Renal cortex interstitium (tissue), 15 donors: ENCODE measurements at places on chromosomes 13 and 19. TPM values are rescaled to one million over a fixed set of nuclear protein-coding genes. Genes with fewer than 3 reads are reported as not detected.

CD22 gene
- 10.7 TPM for polyA plus RNA-seq

GATAD2A gene
- polyA plus RNA-seq, result 46.4 TPM

- no peak for DNase-seq
These were observed 16.7 kb downstream of the FAM216B start for GRCh38 chr13:42798118-42798517.

DNA sequence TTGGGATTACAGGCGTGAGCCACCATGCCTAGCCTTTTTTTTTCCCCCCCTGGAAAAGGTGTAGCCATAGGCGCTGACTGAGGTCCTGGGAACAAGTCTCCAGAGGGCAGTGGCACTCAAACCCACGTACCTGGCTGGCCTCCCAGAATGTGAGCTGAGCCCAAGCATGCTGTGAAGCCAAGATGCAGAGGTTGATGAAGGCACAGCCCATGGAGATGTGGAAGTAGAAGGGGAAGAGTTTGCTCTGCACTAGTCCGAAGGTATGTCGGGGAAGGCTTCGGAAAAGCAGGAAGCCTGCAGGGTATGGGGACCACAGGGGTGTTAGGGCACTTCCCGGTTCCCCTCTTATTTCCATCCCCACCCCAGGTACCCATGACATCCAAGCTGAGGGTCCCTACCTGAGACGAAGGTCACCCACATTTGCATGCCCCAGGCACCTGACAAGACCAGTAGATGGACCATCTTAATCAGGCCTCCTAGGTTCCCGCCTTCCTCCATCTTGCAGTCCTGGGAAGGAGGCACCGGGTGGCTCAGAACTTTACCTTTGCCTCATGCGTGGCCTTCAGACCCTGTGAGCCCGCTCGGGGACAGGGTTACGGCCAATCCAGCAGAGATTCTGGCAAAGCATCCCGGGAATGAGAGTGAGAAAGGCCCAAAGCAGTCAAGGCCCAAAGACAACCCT is 805 bp downstream of the TMEM205 start:
- DNase-seq, result no peak

DNA sequence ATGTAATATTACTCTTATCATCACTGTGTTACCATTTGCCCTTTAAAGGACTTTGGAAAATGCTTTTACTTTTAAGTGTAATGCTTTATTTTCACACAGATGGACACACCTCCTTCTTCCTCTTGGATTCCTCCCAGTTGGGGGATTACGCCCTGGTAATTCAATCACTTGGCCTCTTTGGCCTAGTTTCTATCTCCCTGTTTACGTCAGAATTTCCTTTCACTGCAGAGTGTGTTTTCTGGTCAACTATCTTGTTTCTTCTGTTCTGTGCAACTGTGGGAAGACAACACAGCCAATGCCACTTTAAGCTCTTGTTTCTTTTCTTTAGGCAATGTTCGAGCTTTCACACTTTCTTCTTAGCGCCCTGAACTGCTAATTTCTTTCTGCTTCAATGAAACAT is 257.3 kb upstream of the MAB21L1 start:
- no peak for DNase-seq

DNA sequence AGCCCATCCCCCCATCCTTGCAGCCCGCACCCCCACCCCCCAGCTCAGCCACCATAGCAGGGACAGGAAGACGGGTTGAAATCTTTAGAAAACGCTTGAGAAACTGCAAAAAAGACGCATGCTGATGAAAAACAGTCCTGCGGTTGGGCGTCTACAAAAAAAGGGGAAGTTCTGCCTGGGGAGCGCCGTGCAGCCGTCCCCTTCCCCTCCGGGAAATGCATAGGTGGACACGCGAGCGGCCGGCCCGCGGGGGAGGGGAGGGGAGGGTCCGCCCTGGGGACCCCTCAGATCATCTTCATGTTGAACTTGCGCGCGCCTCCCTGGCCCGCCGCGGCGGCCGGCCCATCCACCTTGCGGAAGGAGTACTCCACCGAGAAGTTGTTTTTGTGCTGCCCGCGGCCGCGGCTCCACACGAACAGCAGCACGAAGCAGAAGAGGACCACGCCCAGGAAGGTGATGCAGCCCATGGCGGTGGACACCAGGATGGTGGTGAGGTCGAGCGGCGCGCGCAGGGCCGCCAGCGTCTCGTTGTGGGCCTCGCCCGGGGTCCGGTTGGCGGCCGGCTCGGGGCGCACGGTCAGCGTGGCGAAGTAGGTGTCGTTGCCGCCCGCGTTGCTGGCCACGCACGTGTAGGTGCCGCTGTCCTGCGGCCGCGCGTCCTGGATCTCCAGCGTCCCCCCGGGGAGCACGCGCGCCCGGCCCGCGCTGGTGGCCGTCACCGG is 7.9 kb upstream of the PEAK3 start:
- no peak for DNase-seq

DNA sequence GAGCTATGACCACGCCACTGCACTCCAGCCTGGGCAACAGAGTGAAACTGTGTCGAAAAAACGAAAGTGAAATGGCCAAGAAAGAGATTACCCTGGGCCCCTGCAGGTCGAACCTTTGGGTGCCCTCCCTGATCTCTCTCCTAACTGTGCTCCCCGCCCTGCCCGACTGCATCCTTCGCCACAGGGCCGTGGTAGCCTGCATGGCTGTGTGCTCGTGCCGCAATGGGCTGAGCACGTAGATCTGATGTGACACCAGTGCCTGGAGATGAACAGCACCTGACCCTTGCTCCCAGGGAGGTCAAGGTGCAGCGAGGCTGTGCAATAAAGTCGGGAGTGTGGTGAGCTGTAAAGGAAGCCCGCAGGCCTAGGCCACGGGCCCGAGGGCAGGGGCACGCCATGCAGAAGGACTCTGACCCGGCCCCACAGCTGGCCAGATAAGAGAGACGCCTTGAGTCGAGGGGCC is 60.2 kb downstream of the PEX11G start:
- no peak for DNase-seq

GRCh38 chr19:29680937-29681336 is 15.7 kb downstream of the PLEKHF1 start:
- DNase-seq, result no peak

GRCh38 chr19:43560687-43561086 is 14.6 kb downstream of the XRCC1 start:
- no peak for DNase-seq

GRCh38 chr19:45782162-45782691 is at the start of gene DMPK:
Gene DMPK (minus strand): TSS chr19:45782490. CDS start chr19:45782352, 138 bp downstream.
- no peak for DNase-seq

GRCh38 chr13:26599403-26599802 is 41.9 kb downstream of the WASF3 start:
- no peak for DNase-seq

DNA sequence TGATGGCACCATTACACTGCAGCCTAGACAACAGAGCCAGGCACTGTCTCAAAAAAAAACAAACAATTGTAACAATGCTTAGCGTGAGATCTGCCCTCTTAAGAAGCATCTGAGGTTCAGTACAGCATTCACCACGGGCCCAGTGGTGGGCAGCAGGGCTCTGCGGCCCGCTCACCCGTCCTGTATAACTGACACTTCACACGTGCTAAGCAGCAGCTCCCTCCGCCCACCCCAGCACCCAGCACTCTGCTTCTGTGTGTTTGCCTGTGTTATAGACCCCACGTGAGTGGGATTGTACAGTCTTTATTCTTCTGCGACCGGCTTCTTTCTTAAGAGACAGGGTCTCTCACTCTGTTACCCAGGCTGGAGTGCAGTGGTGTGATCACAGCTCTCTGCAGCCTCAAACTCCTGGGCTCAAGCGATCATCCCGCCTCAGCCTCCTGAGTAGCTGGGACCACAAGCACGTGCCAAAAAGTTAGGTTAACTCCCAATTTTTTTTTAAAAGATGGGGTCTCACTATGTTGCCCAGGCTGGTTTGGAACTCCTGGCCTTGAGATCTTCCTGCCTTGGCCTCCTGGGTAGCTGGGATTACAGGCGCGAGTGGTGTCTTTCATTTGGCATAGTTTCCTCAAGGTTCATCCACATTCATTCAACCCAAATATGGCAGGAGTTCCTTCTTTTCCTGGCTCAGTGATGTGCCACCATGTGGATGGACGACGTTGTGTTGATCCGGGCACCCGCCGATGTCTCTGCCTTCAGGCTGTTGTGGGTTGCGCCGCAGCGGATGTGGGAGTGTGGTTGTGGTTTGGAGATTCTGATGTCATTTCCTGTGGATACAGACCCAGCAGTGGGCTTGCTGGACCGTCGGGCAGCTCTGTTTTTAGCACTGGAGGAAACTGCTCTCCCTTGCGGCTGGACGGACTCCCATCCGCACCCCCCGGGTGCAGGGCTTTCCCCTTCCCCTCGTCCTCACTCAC is 170.0 kb downstream of the KDM4B start:
- DNase-seq, result no peak

- DNase-seq, result no peak
These were observed 147.5 kb downstream of the VWA8 start for GRCh38 chr13:41813426-41813825.

DNA sequence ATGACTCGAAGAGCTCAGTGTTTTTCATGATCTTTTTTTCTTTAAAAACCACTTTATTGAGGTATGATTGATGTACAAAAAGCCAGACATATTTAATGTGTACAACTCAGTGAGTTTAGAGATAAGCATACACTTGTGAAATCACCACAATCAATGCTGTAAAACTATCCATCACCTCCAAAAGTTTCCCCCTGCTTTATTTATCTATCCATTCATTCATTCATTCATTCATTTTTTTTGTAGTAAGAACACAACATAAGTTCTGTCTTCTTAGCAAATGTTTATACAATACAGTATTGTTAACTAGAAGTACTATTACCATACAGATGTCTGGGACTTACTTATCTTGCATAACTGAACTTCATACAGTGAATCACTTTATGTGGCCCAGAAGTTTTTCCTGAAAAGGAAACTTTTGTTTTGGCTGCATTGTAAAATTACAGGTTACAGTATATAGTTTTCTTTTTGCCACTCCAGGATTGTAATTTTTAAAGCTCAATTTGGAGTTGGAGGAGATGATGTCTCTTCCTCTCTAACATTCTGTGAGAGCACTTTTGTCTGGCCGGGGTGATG is 6.7 kb downstream of the RAP2A start:
- DNase-seq, result no peak

- no peak for DNase-seq
These were observed 386.3 kb downstream of the NDFIP2 start for GRCh38 chr13:79867254-79867653.

DNA sequence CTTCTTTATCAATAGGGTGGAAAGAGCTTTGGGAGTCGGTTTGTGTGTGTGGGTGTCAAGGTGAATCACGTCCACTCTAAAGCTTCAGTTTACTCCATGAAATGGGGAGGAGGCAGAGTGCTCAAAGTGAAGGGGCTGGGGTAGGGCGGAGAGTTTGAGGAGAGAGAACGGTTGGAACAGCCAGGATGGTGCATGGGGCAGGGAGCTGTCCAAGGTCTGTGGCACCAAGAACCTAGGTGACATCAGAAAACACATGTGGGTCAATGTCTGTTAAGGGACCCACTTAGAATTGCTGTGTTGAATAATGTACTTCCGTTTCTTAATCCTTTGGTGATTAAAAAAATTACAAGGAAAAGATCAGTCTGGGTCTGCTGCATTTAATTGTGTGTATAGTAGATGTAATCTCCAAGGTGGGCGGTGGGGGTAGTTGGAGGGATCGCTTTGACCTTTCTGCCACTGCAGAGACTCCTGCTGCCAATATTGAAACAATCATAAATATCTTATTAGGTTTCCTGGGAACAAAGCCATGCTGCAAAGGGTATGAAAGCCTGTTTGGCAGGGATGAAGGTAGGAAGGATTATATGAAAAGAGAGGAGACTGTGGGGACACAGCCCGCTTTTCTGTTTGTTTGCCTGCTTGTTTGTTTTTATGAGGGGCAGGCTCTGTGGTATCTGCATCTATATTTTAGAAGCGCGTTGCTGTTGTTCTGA is 122.3 kb downstream of the ATP8A2 start:
- no peak for DNase-seq

DNA sequence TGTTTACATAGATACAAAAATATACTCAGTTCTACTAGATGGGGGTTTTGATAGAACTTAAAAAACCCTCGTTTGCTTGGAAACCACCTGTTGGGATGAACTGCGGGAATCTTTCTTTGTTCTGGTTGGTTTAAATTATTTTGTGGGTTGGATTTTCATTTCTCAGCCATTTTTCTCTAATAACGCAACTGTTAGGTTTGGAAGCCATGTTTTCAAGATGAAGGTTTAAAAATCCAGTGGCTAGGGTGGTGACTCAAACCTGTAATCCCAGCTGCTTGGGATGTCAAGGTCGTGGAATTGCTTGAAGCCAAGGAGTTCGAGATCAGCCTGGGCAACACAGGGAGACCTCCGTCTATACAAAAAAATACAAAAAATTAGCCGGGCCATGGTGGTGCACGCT is 1.6 kb downstream of the URI1 start:
- no peak for DNase-seq

GRCh38 chr13:24861617-24862362 is 97.8 kb downstream of the RNF17 start:
- no peak for DNase-seq

DNA sequence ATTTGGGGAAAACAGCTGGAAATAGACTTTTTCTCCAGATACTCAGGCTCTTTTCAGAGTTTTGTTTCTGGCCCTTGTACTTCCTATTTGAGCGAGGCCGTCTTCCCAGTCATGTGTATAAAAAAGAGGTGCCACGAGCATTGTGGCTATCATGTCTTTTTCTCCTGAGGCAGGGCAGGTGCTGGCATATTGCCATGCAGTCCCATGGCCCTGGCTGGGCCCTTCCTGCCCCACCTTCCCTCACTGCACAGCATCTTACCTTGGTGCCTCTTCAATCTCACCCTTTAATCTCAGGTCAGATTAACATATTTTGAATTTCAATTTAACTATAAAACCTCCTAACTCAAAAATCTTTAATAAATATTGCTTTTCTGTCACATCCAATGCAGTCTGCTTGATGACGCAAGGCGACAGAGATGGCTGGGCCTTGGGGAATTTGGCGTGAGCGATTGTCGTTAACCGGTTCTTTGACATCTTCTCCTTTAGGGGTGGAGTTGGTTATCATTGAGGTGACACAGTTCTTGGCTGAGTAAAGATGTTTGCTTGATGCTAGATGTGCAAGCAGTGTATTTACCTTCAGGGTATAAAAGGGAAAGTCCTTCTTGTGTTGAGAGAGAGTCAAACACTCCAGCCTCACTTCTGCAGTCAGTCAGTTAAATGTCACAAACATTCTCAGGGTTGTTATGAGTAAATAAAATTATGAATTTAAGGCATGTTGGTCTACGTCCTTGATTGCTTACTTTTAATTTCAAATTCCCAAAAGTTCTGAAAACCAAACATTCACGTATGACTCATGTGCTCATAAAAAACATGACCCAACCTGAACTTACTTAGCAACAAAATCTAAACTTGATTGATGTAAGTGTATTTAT is 289.9 kb downstream of the MYO16 start:
- DNase-seq, result no peak
